ENCODE measurements at places on chromosomes 13 and 19.

DNA sequence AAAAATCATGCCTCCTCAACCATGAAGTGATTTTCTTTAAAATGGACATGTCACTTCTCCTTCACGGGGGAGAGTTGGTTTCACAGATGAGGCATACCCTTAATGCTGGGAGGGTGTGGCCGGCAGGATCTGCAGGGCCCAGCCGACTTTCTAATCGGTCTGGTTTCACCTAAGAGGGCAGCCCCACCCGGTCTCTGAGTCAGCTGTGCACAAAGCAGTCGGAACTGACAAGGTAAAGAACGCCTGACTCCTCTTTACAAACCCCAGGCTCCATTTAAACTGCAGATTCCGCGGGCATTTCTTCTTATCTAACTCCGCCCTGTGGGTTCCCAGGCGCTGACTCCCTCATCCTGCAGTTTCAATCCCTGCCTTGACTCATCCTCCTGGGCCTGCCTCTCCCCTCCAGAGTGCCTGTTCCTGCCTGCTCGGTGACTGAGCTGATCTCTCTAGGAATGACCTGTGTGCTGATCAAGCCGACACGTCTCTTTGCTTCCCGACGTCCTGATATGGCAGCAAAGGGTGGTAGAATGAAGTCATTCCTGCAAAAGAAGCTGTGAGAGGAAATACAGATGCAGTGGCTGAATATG is 63.4 kb downstream of the EFNB2 start:
- DNase-seq, result no peak

GRCh38 chr13:97001636-97002035 is 7.4 kb upstream of the OXGR1 start:
- DNase-seq, result no peak

DNA sequence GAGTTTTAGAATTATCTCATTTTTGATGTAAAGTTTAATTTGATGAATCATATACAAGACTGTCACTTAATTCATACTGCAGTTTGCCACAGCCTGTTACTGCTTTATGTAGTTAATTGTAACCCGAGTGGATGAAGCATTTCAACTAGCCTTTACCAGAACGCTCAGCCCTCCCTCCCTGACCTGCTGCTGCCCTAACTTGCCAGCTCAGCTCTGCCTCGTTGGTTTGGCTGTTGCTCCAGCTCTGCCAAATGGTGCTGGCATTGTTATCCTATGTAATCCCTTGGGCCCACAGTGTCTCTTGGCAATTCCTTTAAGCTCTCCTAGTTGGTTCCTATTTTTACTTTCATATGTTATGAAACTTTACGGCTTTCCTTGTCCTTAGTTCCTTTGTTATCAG is 113.3 kb downstream of the LMO7 start:
- no peak for DNase-seq

- no peak for DNase-seq
These were observed 20.4 kb upstream of the IFT88 start for GRCh38 chr13:20546556-20546955.

- DNase-seq, result no peak
These were observed 380.8 kb downstream of the LMO7 start for GRCh38 chr13:76016799-76017400.

DNA sequence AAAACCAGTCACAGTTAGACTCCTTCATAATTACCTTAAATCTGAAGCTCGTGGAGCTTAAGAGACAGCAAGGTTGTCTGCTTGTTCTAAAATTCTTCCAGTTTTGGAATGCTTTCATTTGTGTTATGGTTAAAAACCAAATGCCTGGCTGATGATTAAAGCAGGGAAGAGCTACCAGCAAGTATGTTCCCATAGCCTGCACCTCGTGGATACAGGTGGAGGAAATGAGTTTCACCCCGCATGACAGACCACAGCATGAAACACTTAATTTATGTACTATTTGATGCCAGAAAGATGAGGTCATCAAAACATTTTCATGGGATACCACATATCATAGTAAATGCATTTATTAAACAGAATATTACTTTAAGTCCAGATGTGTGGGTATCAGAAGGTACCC is 416 bp upstream of the DOCK9 start:
- no peak for DNase-seq

- DNase-seq, result no peak
These were observed 56.0 kb upstream of the DOCK9 start for GRCh38 chr13:99033814-99034213.

DNA sequence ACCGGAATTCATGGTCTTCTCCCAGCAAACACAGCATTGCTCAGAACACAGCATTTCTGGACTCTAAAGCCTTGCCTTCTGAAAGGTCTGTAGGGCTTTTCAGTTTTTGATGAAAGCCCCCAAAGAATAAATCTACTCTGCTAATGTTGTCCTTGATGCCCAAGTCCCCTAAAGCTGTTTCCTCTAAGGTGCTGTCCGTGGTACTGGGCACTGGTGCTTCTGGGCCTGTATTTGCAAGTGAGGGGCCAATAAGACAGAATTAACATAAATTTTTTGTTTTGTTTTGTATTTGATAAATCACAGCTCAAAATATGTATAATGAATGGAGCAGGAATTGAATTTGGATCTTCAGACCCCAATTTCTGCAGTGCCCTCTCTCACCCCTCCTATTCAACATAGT is 12.1 kb upstream of the LGALS13 start:
- DNase-seq, result no peak

DNA sequence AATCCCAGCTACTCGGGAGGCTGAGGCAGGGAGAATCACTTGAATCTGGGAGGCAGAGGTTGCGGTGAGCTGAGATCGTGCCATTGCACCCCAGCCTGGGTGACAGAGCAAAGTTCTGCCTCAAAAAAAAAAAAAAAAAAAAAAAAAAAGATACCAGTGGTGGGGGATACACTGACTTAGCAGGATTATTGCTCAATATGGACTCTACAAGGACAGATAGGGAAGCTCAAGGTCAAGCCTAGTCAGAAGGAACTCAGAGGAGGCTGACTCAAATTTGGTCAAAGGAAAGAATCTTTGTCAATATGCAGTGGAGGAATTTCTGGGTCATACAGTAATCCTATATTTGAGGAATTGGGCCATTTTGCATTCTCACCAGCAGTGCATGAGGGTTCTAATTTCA is 6.7 kb upstream of the DIAPH3 start:
- no peak for DNase-seq

DNA sequence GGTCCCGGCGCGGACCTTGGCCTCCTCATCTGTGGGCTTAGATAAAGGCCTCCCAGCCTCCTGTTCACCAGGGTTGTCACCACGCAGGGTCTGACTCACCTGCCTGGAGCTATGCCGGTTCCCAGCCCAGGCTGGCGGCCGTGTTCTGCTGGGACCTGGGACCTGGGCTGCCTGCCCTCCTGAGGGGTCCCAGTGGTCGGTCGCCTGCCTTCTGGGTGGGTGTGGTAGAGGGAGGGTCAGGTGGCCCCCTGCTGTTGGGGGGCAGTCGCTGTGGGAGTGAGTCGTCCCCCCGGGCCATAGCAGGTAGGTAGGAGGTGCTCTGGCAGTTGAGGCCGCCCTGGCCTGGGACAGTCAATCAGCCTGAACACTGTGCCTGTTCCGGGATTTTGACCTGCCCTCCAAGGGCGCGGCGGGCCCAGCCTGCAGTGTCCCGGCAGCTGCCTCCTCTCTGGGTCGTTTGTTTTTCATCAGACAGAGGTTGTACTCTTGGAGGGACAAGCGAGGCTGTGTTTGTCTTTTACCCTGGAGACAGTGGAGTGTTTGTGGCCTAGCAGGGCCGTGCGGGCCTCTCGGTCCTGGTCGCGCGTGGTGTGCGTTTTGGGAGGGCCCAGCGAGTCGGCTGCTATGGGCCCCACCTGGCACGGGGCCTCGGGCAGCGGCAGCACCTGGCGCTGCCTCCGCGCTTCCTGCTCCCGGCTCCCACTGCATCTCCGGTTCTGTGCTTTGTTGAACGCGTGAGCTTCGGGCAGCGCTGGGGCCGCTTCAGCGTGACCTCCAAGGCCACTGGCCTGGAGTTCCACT is 2.6 kb downstream of the ADAT3 start:
- DNase-seq, result no peak

DNA sequence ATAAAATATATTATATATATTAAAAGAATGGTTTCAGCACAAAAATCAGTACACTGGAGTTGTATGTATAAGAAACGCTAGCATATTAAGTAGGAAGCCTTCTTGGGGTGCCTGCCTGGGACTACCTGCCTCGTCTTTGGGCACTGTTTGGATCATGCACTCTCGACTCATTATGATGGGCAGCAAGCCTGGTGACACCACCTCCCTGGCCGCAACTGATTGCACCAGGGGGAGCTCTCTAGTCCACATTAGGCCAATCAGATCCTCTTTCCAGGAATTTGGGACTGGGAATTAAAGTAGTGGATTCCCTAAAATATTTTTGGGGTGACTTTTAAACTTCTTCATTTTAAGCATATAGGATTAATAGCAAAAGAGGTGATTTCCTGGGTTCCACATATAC is 56.0 kb upstream of the RGCC start:
- DNase-seq, result no peak

GRCh38 chr13:112997188-112998130 is 28.4 kb downstream of the MCF2L start:
- no peak for DNase-seq

DNA sequence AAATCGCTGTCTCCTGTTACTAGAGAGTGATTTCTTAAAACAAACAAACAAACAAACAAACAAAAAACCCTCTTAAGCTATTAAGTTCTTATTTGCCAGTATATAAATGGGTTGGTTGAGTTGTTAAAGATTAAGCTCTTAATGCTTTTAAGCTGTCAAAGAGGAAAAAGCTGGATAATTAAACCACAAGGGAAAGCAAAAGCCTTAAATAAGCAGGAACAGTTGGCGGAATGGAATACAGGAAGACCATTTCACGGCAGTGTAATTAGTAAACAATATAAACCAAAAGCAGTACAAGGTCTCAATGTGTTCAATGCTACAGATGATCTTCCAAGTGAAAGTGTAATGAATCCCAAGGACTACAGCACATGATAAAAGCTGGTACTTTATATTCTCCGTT is 32.2 kb upstream of the GGACT start:
- no peak for DNase-seq

DNA sequence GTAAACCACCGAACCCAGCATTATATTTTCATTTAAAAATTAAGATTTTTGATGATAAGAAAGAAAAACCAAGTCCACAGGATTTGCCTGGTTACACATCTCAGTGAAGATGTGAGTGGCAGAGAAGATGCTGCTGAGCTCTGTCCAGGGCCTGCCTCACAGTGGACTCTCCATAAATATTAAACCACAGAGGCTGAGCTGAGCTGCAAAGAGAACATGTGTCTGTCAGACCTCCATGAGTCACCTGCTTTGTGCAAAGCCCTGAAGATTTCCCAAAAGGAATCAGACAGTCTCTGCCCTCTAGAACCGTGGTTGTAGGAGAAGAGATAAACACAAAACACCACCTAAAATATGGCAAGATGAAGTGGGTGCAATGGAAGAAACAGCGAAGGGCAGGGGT is 127.2 kb upstream of the TSC22D1 start:
- no peak for DNase-seq

- no peak for DNase-seq
These were observed 70.8 kb downstream of the FNDC3A start for GRCh38 chr13:49046519-49046918.

- DNase-seq, result no peak
These were observed 69.9 kb downstream of the RUBCNL start for GRCh38 chr13:46317120-46317519.

DNA sequence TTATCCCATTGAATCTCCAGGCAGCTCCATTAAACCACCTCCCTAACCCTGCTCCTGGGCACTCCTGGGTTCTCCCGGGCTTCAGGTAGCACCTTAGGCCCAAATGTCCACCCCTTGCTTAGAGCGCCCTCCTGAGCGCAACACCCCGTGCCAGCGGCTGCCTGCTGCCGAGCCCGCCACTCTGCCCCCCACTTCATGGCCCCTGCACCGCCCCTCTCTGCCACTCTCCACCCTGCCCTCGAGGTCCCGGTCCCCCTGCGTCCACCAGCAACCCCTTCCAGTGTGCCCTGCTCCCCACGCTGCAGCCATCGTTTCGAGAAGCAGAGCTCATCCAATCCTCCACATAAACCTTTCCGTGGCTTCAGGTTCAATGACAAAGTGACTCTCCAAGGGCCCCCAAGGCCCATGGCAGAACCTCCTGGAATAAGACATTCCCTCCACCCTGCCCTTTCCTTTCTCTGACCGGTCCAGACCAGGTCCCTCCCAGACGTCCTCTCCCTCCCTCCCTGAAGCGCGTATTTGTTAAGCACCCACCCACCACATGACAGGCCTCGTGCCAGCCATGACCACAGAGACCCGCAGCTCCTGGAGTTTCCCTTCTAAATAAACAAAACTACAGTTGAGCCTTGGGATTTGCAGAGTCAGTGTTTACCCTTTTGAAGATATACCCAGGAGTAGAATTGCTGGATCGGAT is 66.6 kb downstream of the ARHGEF18 start:
- DNase-seq, result no peak

GRCh38 chr13:98892821-98893220 is 85.0 kb downstream of the DOCK9 start:
- DNase-seq, result no peak

DNA sequence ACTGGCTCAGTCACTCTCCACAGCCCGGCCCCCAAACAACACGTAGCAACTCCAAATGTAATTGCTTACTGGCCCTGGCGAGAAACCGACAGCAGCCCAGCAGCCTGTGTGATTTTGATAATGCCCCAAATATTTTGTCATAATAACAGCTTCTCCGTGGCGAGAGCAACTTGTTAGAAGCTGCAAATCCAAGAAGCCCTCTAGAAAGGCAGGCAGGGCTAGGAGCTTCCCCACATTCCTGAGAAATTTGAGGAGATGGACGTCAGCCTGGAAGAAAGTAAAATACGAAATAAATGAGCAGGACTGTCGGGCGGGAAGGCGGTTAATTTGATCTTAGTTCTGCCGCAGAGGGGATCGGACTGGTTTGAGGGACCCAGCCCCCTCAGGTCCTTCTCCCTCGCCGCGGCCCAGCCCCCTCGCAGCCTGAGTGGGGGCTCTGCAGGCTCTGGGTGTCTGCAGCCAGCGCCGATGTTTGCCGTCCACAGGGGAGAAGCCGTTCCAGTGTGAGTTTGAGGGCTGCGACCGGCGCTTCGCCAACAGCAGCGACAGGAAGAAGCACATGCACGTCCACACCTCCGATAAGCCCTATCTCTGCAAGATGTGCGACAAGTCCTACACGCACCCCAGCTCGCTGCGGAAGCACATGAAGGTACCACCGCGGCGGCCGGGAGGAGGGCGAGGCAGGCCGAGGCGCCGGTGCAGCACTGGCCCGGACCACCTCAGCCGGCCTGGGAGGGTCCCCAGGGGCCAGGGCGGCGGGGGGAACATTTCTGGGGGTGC is 3.1 kb downstream of the ZIC2 start:
- DNase-seq, result no peak

DNA sequence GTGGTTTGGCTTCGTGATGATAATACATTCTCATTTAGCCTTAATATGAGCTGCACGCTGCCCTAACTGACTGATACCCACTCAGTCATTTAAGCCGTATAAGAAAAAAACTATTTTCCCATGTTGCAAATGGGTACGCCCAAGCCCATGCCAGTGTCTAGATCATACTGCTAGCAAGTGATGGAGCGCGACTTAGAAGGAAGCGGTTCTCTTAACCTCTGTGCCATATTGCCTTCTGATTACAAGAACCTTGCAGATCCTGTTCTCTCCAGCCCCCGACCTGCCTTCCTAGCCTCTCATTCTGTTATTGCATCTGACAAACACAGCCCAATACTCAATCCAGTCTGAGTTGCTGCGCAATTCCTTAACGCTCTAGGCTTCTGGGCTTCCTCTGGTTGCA is 603 bp downstream of the GPALPP1 start:
- DNase-seq, result no peak

- no peak for DNase-seq
These were observed 711.3 kb upstream of the SGCG start for GRCh38 chr13:22469452-22469851.

- DNase-seq, result no peak
These were observed 2.4 kb upstream of the CYTH2 start for GRCh38 chr19:48466561-48467325.

GRCh38 chr13:97109256-97109655 is 112.9 kb upstream of the MBNL2 start:
- no peak for DNase-seq

Measured in urinary bladder (tissue), 4 donors.